Stimulated activated CD8-positive, alpha-beta memory T cell treated with anti-CD3 and anti-CD28 coated beads, Interleukin-4, amount 100 ng/mL, for 1 hour (primary cell): ENCODE measurements at places on chromosomes 16 and 17.

- no peak for DNase-seq
These were observed 81.0 kb downstream of the NOG start for GRCh38 chr17:56674401-56674925.

DNA sequence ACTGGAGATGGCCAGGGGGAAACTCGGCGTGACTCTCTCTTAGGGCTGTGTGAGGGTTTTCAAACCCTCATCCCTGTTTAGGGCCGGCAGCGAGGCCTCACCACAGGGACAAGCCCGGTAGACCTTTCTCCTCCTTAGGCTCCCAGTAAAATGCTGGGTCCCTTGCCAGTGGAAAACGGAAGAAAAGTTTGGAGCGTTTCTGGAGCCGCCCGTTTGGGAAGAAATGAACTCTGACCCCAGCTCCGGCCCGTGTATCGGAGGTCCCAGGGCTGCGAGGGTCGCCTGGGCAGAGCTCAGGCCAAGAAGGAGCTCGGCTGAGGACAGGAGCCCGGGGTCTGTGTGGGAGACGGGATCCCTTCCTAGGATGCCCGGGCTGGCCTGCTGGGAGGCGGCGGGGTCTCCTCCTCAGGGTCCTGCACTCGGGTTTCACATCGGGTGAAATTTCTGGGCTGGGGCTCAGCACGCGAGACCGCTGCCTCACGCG lies 23.2 kb downstream of the ZNF213 start:
- no peak for DNase-seq

- no peak for DNase-seq
These were observed 1.4 kb upstream of the PRDM7 start for GRCh38 chr16:90078579-90078895.

DNA sequence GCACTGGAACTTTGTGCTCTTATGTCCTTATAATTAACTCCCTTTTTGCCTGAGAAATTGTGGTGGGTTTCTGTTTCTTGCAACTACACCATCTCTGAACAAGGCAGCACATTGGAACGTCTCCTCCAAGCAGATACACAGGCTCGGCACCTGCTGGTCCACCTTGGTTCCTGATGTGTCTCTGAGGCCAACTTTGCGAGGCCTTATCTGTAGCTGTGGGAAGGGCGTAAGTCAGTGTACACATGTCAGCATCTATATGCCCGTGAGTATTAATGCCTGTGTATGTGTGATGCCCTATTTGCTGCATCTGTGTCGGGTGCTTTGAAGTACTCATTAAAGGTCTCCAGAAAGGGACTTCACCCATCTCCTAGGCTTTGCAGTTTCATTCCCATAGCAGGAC lies 17.5 kb downstream of the GP2 start:
- no peak for DNase-seq

GRCh38 chr16:22915003-22915402 lies 101.0 kb downstream of the HS3ST2 start:
- DNase-seq: no peak

GRCh38 chr17:50887705-50888245 lies 21.6 kb upstream of the TOB1 start:
- no peak for DNase-seq

DNA sequence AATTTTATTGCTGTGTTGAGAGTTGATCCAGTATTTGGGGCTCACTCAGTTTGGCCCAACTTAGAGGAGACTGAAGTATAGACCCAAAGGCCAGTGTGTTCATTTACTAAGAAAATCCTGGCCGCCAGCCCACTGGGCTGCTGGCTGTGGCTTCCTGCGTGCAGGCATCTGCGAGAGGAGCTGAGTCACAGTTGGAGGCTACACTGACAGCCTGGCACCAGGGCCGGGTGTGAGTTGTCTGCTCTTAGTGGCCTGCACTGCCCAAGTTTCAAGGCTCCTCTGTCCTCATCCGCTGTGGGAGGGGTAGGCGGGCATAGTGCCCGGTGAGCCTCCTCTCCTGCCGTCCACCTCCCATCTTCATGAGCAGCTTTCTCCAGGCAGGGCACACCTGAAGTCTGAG lies 54.2 kb downstream of the PLD6 start:
- no peak for DNase-seq

- DNase-seq: no peak
These were observed 8.2 kb upstream of the ATP2C2 start for GRCh38 chr16:84360170-84360569.

DNA sequence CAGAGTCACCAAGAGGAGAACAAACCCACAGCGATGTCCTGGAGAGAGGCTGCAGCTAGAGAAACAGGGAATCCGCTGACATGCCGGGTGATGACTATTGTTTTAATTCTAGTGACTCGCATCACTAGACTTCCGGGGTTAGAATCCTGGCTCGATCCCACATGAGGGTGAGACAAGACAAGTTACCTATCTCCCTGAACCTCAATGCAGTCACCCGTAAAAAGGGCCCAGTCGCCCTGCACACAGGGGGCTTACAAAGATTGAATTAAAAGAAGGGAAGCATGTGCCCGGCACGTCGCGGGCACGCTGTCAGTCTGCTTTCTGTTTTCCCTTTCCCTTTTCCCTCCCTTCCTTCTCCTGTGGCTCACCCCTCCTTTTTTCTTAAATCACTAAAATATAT lies 212.9 kb upstream of the FOXF1 start:
- DNase-seq: no peak

GRCh38 chr16:25270577-25270976 lies 12.9 kb upstream of the ZKSCAN2 start:
- no peak for DNase-seq

DNA sequence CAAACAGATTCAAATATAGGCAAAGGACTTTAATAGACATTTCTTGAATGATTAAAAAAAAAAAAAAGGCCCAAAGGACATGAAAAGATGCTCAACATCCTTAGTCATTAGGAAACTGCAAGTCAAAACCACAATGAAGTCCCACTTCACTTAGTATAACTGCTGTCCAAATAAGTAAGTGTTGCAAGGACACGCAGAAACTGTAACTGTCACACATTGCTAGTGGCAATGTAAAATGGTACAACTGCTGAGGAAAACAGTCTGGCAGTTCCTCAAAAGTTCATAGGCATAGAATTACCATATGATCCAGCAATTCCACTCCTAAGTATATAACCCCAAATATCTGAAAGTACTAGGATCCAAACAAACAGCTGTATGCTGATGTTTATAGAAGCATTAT lies 112.7 kb downstream of the BRIP1 start:
- no peak for DNase-seq

- no peak for DNase-seq
These were observed 13.1 kb upstream of the LASP1NB start for GRCh38 chr17:38912221-38912813.

- DNase-seq: no peak
These were observed 78.7 kb downstream of the MRM3 start for GRCh38 chr17:860805-861204.

GRCh38 chr17:10429421-10430045 lies 7.8 kb upstream of the MYH8 start:
- no peak for DNase-seq

- no peak for DNase-seq
These were observed 1.1 kb upstream of the PRPSAP1 start for GRCh38 chr17:76354747-76355310.

DNA sequence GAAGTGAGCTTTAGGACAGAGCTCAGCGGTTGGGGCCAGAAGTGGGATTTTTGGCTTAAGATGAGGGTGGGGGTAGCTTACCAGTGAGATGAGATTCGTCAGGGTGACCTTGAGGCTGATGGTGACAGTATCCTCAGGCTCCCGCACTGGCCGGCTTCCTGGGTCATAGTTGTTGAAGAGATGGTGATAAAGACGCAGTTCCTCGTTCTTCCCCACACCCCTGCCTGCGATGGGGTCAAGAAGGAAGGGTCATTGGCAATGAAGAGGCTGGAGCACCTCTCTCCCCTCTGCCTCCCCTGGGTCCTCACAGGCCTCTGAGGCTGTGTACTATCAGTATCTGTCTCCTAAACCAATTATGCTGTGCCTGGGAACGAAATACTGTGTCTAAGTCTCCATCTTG lies 358 bp downstream of the CHRNE start:
- no peak for DNase-seq

DNA sequence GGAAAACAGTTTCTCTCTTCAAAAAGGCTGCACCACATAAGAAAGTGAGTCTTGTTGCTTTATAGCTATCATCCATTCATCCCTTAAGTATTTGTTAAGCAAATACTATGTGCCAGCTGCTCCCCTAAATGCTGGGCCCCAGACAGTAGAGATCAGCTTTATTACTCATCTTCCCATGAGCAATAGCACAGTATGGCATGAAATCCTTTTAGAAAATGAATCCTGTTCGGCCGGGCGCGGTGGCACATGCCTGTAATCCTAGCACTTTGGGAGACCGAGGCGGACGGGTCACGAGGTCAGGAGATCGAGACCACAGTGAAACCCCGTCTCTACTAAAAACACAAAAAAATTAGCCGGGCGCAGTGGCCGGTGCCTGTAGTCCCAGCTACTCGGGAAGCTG lies 99.5 kb downstream of the MYO1D start:
- DNase-seq: no peak

GRCh38 chr16:78192734-78193488 lies 93.5 kb downstream of the WWOX start:
- DNase-seq: no peak

- no peak for DNase-seq
These were observed 240.5 kb downstream of the GSG1L start for GRCh38 chr16:27822996-27823395.

- DNase-seq: peak; percentile 21
These were observed 6.4 kb downstream of the C16orf86 start for GRCh38 chr16:67672739-67673662.

DNA sequence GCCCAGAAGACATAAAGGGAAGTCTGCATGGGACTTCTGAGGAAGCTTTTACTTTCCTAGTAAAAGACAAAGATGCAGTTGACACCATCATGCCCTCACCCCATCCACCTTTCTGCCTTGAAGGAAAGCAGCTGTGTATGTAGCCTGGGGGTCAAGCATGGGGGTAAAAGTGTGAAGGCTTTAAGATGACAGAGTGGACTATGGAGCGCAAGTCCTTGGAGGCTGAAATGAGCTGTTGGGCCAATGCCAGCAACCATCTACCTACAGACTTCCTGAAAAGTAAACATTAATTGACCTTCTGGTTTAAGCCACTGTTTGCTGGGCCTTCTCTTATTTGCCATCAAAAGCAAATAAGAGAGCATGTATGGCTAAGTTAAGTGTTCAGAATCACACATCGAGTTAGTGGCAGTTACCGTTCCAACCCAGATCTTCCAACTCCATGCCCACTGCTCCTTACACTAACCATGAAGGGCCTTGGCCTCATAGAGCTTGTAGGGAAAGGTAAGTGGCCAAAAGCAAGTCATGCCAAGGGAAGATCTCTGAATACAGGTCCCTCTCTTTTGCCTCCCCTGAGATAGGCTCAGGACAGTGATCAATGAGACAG lies 30.0 kb downstream of the SLC13A5 start:
- DNase-seq: no peak

DNA sequence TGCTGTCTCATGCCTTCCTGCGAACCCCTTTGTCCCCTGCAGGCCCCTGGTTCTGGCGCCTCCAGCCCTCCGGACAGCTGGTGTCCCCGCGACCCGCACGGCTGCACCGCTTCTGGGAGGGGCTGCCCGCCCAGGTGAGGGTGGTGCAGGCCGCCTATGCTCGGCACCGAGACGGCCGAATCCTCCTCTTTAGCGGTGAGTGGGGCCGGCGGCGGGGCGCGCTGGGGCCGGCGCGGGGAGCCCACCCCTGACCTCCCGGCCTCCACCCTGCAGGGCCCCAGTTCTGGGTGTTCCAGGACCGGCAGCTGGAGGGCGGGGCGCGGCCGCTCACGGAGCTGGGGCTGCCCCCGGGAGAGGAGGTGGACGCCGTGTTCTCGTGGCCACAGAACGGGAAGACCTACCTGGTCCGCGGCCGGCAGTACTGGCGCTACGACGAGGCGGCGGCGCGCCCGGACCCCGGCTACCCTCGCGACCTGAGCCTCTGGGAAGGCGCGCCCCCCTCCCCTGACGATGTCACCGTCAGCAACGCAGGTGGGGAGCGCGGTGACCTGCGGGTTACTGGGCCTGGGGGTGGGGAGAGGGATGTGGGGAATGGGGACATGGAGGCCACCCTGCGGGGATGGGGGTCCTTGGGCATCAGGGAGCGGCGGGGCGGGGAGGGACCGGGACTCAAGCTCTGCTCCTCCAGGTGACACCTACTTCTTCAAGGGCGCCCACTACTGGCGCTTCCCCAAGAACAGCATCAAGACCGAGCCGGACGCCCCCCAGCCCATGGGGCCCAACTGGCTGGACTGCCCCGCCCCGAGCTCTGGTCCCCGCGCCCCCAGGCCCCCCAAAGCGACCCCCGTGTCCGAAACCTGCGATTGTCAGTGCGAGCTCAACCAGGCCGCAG lies 7.1 kb upstream of the IL32 start:
- no peak for DNase-seq

GRCh38 chr17:4583782-4584100 lies 588 bp upstream of the SMTNL2 start:
- DNase-seq: no peak

GRCh38 chr17:61806081-61806828 lies 57.1 kb downstream of the BRIP1 start:
- no peak for DNase-seq

DNA sequence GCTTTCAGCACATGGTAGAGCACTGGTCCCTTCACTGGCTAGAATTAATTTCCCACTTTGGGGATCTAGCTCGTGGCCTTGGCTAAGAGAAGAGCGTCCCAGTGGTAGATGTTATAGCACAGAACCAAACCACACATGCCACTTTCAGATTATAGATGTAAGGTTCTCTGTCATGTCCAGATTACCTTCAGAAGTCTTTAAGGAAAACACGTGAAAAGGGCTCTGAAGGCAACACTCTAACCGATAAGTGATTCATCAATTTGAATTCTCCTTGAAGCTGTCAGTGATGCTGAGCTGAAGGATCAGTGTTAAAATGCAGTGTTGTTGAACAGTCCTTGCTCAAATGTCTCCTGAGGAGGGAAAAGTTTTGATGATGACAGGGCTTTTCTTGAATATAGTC lies 43.5 kb upstream of the VPS4A start:
- DNase-seq: no peak

DNA sequence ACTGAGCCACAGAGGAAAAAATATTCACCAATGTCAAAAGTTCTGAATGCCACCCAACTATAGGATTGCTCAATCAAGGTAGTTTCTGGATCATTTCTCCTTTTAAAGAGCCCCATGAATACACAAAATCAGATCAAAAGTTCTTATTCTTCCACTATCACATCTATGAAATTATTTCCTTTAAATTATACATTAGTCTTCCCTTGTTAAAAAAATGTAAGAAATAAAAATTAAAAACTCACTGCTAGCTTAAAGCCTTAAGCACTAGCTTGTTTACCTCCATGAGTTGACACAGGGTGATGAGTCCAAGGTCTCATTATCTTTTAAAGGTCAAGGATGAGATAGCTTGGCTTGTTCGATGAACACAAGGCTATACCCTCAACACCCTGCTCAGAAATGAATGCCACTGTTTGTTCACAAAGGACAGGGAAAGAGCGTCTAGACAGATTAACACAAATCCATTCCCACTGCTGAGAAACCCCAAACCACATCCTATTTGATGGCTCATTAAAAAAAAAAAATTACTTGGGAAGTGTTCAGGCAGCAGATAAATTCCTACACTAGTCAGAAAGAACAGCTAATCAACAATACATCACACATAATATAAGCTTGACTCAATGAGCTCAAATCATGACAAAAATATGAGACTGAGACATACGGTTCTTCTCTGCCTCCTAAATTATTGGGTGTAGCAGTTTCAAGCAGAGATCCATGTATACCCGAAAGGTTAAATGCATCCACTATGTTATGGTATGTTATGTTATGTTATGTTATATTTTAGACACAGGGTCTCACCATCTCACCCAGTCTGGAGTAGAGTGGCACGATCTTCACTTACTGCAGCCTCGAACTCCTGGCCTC lies 118.9 kb downstream of the PARN start:
- no peak for DNase-seq

GRCh38 chr17:43471585-43472160 lies 12.1 kb upstream of the DHX8 start:
- no peak for DNase-seq
